ENCODE measurements at places on chromosomes 3 and 15.

- no peak for DNase-seq
Measured at GRCh38 chr3:147089286-147089685, 317.1 kb downstream of the ZIC4 start.

DNA sequence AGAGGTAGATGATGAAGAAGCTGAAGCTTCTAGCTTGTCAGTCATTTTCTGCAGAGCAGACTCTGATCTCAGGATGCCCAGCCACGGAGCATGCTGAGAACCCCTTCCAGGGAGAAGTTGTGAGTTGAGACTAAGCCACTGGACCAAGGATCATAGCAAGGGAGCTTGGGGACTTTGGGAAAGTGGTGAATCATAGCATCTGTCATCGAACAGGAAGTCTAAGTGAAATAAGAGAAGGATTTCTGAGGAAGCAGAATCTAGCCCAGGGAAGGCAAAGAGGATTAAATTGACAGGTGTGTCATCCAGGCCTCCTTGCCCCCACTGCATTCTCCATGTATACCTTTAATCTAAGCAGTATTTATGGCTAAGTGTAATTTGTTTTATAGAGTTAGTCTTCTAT is 71.8 kb upstream of the TMEM108 start:
- no peak for DNase-seq

- no peak for DNase-seq
Measured at GRCh38 chr3:150150633-150151032, 179.9 kb upstream of the PFN2 start.

DNA sequence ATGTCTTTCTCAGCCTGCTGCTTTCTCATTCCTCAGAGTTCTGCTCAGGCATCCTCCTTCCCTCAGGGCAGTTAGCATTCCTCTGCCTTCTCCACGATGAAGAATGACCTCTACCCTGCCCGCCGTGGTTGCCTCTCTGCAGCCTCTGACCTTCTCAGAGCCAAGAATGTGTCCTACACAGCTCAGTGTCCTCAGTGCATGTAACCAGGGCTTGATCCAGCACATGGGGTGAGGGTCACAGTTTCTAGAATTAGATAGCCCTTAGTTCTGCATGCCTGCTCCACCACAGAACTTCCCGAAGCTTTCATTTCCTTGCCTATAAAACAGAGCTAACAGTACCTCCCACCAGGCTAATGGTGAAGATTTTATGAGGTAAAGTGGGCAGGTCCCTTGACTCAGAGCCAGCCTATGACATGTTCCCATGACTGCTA is 182.1 kb downstream of the CLSTN2 start:
- DNase-seq, result no peak
